ENCODE measurements at places on chromosomes 16 and 17.

- DNase-seq, result no peak
Measured at GRCh38 chr17:34386343-34386696, 23.3 kb upstream of the CCL1 start.

GRCh38 chr16:9344508-9344907 lies 253.1 kb downstream of the HAPSTR1 start:
- no peak for DNase-seq

- DNase-seq, result peak; percentile 57
Measured at GRCh38 chr17:62714016-62714777, 86.7 kb downstream of the MRC2 start.

- peak; percentile 87 for DNase-seq
Measured at GRCh38 chr17:47810200-47810821, 11.3 kb downstream of the OSBPL7 start.

DNA sequence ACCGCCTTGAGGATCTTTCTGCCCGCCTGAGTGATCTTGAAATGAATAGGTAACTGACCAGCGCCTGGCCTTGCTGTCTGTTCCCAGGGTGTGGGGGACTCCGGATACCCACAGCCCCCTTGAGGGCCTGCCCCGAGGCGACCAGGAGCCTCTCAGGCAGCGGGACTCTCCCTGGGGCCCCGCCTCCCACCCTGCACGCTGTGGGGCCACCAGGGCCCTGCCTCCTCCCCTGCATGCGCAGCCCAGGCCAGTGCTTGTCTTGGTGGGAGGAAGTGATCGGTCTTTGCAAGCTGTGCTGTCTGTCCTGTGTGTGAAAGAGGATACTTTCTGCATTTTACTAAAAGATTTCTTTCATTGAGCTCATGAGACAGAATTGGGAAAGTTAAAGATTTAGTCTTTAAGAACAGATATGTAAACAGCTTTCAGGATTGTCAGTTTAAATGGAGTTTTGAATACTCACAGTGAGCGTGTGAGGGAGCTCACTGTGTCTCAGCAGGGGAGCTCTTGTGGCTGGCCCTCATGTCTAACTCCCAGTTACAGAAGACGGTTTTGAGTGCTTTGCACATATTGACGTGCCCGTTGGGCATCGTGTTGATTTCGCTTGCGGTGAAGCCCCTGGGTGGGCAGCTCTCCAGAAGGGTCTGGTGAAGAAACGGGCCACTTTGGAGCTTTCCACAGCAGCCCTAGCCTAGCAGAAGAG lies 36.1 kb upstream of the CAPN15 start:
- DNase-seq, result no peak

- no peak for DNase-seq
Measured at GRCh38 chr17:81076141-81076679, 41.3 kb downstream of the BAIAP2 start.

- no peak for DNase-seq
Measured at GRCh38 chr16:55732496-55732895, 76.7 kb downstream of the SLC6A2 start.

GRCh38 chr16:86566601-86566965 lies at the start of gene FOXC2:
Gene FOXC2, plus strand, starts transcription at chr16:86566829. Its CDS starts 507 bp downstream, at chr16:86567336.
- peak; percentile 94 for DNase-seq

GRCh38 chr17:74569020-74570003 lies 2.0 kb upstream of the CD300H start:
- peak; percentile 96 for DNase-seq

- DNase-seq, result no peak
Measured at GRCh38 chr16:23296994-23297393, 5.1 kb upstream of the SCNN1B start.

DNA sequence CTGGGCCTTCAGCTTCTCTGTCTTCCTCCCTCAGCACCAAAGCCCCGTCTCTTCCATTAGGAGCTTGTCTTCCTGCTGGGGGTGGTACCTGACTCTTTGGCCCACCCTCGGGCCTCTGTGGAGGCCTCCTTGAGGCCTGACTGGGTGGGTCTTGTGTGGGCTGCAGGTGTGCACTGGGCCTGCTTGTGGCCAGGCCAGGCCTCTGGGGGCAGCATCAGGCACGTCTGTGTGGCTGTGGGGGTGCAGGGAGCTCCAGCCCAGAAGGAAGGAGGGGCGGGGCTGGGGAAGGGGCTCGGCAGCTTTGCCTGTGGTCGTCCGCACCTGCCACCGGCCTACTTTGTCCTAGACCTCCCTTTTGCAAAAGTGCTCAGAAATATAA lies 7.0 kb downstream of the PIGQ start:
- DNase-seq, result no peak

- DNase-seq, result no peak
Measured at GRCh38 chr17:8021565-8022359, 17.1 kb upstream of the ALOX15B start.

DNA sequence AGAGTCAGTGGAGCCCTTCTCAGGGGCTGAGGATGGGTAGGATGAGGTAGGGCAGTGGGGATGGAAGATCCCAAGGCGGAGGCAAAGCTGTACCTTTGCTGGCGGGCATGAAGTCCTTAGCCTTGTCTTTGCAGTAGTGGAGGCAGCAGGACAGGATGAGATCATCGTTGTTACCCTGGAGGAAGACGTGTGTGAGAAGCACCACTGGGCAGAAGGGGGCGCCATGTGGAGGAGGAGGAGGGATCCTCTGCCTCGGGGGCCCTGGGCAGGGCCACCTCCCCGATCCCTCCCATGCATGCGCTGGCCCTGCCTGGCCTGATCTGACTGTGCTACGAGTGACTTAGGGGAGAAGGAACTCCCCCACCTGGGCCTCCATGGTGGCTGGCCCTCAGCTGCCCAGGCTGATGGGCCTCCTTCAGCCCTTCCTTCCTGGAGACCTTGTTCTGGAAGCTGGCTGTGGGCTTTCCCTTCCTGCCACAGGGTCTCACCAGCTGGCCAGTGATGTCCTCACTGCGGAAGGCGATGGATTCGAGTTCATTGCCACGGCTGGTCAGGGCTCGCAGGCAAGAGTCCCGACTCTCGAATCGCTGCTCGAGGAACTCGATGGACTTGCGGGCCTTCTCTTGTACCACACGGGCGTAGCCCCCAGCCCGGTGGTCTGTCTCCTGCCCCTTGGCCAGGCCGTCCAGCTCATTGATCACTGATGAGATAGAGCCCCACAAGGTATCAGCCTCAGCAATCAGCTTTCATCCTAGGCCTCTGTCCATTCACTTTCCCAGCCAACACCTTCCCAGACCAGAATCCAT lies 10.3 kb downstream of the HIC1 start:
- peak; percentile 66 for DNase-seq

- DNase-seq, result no peak
Measured at GRCh38 chr17:18122990-18123753, 14.6 kb downstream of the MYO15A start.

GRCh38 chr16:5065326-5065725 lies 430 bp downstream of the C16orf89 start:
- DNase-seq, result no peak

DNA sequence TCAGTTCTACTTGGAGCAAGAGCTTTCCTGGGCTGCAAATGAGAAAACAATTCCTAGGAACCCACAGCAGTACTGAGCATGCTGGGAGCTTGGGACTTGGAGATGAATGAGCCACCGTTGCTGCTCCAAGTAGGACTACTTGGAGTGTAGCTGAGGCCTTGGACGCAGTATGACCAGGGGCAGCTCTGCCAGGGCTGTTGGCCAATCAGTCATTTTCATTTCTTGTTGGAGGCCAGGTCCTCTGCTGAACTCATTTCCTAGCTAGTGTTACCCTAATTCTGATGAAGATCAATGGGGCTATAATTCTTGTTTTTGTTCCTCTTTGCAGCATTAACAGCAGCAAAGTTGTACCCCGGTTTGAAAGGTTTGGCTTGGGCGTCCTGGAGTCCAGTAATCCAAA lies 8.0 kb upstream of the LGALS9 start:
- no peak for DNase-seq

DNA sequence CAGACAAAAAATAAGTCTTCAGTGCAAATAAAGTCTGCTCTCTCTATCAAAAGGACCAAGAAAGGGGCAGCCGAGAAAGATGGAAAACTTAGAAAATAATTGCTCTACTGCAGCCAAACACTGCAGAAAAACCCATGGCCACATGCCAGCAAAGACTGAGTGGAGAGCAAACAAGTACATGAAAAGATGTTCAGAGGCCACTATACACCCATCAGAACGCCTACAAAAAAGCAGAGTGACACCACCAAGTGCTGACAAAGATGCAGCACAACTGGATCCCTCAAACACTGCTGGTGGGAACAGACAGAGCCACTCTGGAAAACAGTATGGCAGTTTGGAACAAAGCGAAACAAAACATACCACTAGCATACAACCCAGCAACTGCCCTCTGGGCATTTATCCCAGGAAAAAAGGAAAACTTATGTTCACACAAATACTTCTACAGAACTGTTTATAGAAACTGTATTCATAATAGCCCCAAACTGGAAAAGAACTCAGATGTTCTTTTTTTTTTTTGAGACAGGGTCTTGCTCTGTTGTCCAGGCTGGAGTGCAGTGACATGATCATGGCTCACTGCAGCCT lies 36.7 kb downstream of the KIAA0753 start:
- DNase-seq, result no peak

DNA sequence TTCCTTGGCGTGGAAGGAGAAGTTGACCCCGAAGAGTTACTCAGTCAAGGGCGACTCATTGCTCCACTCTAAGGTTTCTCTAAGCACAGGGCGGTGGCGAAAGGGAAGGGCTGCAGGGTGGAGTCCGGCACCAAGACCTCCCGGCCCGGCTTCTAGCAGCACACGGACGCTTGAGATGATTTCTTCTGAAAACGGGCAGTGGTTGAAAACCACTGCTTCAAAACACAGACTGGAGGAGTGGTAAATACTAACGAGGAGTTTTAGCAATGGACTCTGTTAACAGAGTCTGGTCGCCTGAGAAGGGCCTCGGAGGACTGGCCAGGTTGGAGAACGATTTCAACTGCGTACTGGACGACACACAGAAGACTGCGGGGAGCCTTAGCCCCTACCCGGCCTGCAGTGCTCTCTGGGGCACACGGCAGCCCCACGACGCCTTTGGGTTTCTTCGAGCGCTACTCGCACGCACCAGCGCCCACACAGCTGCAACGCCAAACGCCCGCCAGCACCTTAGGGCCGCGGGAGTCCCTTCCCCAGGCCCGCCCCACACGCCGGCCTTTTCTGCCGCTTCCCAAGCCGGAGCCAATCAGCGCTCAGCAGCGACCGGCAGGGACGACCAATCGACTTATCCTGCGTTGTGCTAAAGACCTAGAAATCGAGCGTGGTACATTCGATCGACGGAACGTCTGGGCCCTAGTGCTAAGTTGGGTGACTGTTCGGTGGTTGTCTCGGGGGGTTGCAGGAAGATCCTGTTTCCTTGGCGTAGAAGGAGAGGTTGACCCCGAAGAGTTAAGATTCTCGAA lies 14.4 kb upstream of the CA4 start:
- peak; percentile 88 for DNase-seq

GRCh38 chr16:12747261-12747660 lies 56.4 kb downstream of the CPPED1 start:
- DNase-seq, result no peak

DNA sequence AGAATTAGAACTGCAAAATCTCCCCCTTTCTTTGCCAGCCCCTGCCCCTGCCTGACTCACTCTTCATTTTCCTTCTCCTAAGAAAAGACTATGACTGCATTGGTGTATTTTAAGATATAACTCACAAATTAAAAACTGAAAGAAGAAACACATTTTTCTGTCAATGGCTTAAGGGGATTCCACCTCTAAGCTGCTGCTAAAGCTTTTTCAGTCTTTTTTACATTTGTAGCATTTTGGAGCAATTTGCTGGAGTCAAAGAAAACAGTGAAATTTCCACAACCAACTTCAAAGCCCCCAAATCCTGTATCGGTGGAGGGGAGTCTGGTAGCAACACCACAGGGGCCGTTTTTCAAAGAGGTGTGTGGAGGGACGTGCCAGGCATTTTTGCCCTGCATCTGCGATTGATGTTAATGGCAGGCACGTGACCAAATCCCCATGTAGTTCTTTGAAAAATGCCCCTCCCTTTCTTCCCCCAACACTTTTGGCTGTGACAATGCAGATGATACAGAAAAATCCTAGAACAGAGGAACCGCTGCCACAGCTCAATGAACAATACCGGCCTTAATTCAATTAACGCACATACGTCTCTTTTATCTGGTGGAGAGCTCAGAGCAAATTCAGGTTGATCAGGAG lies 28.5 kb downstream of the MAF start:
- no peak for DNase-seq

GRCh38 chr16:51473091-51473490 lies 322.0 kb upstream of the SALL1 start:
- DNase-seq, result no peak

GRCh38 chr17:46792071-46792470 lies 26.4 kb downstream of the WNT3 start:
- DNase-seq, result no peak

GRCh38 chr17:78766743-78767294 lies 15.3 kb downstream of the CYTH1 start:
- no peak for DNase-seq

DNA sequence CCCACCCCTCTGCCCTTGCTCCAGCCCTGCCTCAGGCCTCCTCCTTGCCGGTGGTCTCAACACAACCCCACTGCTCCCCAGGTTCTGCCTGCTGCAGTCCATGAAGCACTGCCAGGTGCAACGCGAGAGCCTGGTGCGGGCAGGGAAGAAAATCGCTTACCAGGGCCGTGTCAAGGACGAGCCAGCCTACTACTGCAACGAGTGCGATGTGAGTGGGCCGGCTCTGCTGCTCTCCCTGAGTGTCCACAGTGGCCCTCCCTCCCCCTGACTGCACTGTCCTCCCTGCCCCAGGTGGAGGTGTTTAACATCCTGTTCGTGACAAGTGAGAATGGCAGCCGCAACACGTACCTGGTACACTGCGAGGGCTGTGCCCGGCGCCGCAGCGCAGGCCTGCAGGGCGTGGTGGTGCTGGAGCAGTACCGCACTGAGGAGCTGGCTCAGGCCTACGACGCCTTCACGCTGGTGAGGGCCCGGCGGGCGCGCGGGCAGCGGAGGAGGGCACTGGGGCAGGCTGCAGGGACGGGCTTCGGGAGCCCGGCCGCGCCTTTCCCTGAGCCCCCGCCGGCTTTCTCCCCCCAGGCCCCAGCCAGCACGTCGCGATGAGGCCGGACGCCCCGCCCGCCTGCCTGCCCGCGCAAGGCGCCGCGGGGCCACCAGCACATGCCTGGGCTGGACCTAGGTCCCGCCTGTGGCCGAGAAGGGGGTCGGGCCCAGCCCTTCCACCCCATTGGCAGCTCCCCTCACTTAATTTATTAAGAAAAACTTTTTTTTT lies 1.8 kb upstream of the TMEM88 start:
- no peak for DNase-seq

GRCh38 chr16:47732523-47733111 lies 271.5 kb downstream of the PHKB start:
- DNase-seq, result peak; percentile 90

DNA sequence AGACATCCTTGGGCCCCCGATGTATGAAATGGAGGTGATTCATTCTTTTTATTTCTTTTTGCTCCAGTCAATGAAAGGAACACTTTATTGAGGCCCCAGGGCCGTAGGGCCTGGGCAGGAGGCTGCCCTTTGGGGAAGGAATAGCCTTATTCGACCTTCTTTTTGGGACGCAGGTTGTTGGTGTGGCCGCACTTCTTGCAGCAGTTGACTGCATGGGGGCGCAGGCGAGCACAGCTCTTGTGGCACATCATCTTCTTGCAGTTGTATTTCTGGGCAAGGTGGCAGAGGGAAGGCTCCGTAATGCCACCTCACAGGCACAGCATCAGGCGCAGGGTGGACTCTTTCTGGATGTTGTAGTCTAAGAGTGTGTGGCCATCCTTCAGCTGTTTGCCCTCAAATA lies 50.9 kb downstream of the SIAH1 start:
- no peak for DNase-seq

GRCh38 chr17:57246257-57246656 lies 10.1 kb upstream of the MSI2 start:
- DNase-seq, result no peak

- DNase-seq, result no peak
Measured at GRCh38 chr17:8022360-8023003, 16.4 kb upstream of the ALOX15B start.

All from AG10803 (cell line).